Stimulated activated CD4-positive, alpha-beta T cell treated with anti-CD3 and anti-CD28 coated beads, TNF-alpha, amount 100 ng/mL, for 4 hours (primary cell): ENCODE measurements at places on chromosomes 3 and 15.

GRCh38 chr3:126132751-126133511 is 47.5 kb downstream of the ALDH1L1 start:
- DNase-seq = no peak

DNA sequence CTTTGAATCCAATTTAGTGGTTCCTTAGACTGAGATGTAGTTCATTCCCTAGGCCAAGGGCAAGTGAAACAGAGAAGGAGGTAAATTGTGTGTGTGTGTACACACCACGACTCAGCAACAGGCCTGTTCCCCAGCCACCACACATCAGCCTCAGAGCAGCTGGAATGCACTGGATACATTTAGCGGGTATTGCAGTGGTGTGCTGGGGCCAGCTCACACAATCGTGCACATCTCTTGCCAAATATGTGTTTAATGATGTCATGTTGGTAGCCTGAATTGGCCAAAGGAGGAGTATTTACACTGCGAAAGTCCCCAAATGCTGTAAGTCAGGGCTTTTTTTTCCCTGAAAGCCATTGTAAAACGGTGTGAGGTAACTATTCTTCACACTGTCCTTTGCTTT is 82.3 kb downstream of the RBPMS2 start:
- no peak for DNase-seq

GRCh38 chr3:8574040-8574669 is 70.4 kb downstream of the SSUH2 start:
- no peak for DNase-seq

- DNase-seq = no peak
These were observed 233.0 kb upstream of the KCNMB2 start for GRCh38 chr3:178302966-178303930.

DNA sequence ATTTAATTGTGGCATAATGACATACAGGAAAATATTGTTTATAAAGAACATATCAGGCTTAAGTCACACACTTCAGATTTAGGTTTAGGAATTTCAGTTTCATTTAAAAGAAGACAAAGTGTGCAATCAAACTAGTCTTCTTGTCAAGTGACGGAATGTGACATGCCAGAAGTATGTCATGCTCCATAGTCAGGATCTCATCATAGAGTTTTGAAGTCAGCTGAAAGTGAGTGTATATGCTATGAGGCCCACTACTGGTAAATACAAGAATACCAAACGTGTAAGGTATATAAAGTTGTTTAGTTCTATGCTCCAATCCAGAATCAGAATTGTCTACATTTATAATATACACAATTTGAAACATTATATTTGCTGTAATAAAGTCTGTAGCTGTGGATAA is 988.4 kb downstream of the TBL1XR1 start:
- no peak for DNase-seq

DNA sequence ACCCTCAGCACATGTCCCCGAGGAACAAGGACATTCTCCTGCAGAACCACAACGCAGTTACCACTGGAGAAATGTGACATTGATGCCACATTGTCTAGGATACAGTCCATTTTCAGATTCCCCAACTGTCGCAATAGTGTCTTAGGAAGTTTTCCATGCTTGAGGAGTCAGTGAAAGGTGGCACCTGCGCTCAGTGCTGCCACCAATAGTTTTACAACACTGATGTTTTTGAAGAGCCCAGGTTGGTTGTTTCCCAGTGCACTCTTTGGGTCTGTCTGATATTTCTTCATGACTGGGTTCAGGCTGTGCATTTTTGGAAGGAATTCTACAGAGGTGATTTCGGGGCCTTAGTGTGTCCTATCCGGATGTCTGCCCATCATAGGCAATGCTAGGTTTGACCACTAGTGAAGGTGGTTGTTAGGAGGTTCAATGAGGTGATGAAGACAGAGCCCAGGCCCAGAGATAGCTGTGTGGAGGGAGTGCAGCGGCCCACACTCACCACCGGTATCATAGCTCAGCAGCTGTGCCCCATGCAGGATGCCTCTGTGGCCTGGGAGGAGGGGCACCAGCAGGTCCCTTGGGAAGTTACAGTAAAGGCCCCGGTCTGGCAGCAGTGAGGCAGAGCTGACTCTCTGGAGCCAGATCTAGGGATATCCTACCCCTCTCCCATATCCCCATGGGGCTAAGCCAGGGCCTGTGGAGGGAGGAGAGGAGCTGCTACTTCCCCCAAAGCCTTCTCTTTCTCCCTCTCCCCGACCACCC is 96.6 kb downstream of the DNAJB8 start:
- no peak for DNase-seq
